NB4 (cell line): ENCODE measurements at places on chromosomes 1 and 21.

DNA sequence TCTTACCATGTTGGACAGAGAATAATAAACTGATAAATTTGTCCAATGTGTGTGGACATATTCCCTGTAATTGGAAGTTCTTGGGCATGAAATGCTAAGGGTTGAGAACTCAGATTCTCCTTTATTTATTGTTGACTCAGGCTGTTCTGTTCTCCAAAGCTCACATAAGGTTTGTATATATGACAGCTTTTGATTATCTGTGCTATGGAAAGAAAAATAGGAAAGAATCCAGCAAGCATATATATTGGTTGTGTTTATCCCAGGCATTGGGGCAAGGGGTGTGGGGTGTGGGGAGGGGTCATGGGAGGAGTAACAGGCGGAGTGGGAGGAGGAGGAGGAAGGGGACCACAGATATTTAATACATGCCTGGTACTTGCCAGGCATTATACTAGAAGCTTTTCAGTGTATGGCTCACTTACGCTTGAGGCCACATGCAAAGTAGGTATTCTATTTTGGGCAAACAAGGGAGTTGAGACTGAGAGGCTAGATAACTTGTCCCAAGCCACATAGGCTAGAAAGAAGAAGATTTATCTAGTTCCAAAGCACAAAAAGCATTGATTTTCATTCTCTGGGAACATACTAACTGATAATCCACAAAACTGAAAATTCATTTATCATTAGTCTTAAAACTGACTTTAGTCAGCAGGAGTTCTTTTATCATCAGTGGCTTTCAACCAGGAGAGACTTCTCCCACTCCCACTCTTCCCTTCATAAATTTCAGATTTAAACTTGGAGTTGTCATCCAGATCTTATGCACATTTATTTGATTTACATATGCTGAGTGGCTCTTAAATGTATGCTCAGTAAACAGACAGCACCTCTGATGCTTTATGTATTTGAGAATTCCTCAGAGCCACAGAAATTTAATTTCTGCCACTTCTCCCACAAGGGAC, 27.2 kb downstream of the NGF start:
- DNase-seq = no peak

- DNase-seq = no peak
Observed at GRCh38 chr1:231919239-231919885, 292.8 kb downstream of the DISC1 start.

DNA sequence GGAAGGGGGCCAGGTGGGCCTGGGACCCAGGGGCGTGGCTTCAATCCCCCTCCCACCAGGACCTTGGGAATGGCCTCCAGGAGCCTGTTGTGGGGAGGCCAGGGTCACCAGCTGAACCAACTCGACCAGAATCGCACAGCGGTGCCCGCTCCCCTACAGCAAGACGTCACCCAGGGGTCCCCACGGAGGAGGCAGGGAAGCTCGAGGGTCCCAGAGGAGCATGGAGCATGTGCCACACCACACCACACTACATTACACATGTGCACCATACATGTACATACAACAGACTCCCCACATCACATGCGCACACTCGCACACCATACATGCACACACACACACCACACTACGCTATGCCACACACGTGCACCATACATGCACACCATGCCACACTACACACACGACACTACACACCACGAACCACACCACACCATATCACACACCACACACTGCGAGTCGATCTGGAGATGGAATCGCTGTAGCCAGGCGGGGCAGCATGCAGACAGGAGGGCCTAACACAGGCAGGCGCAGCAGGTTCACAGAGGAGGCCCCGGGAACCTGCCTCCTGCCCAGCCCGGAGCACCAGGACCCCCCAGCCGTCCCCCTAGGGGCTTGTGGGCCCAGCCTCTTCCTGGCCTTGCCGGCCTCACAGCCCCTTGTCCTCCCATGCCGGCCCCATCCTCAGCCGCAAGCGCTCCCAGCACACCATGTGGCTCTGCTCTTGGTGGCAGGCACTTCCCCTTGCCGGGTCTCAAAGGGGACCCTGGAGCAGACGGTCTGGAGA, 596 bp downstream of the ITGB2 start:
- peak; percentile 87 for DNase-seq

DNA sequence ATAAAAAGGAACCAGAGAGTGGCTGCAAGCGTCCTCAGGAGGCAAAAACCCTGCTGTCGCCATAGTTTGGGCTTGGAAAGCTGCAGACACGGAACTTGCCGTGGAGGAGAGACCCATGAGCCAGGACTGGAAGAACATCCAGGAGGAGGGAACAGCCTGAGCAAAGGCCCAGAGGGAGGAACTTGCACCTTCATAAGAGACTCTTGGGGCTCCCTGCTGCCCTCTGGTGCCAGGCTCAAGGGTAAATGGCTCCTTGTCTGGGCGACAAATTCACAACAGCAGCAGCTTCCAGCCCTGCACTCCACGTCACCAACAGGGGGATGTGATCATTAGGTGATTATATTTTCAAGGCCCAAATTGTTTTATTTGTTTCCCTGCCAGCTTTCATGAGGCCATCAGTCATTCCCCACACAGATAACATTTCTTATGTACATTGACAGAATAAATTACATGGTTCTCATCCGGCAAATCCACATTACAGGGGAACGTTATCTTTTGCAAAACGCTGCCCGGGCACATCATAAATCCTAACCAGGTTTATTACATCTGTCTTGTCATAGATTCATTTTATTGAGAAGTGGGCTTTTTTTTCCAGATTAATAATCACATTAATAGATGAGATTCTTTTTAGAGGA, 143.0 kb upstream of the GRIK3 start:
- peak; percentile 63 for DNase-seq

DNA sequence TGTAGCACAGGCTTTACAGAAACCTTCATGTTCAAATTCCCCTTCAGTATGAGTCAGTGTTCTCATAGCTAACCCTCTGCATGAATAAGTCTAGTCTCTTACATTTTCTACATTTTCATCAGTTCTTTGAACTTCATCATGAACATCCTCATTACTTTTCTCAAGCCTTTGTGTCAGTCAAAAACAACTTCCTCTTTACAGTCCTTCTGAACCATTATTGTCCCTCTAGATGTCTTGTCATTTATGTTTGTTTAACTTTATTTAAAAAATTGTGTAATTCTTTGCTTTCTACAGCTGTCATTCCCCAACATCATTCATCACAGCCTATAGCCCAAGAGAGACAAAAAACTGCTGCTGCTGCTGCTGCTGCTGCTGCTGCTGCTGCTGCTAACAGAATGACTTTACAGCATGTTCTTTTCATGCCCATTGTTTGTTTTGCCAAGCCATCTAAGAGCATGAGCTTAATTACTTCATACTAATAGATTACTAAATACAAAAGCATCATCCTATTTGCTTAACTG, 133.1 kb downstream of the LRRC40 start:
- DNase-seq = peak; percentile 2

- no peak for DNase-seq
Observed at GRCh38 chr21:46598581-46599572, 6.0 kb downstream of the S100B start.

- peak; percentile 71 for DNase-seq
Observed at GRCh38 chr21:34693192-34693810, 24.5 kb downstream of the CLIC6 start.

GRCh38 chr21:44885615-44886014, 12.1 kb upstream of the PTTG1IP start:
- no peak for DNase-seq

GRCh38 chr21:16563795-16564194, 834.0 kb downstream of the USP25 start:
- no peak for DNase-seq

DNA sequence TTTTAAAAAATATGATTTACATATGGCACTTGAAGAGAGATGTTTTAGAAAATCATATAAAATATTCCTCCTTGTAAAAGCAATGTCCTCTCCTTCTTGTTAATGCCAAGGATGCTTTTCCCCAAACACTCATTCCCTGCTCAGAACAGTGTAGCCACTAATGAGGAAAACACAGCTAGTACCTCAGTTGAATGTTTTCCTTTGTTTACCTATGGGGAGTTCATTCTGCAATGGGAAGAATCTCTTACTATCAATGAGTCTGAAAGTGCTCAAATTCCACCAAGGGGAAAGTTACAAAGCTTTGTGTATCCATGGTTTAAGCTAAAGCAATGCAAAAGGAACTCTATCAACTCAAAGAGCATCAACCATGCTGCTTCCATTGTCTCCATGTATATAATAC, 221.9 kb upstream of the ADGRL2 start:
- no peak for DNase-seq

GRCh38 chr21:44478124-44478800, 23.0 kb downstream of the LRRC3 start:
- peak; percentile 33 for DNase-seq

- DNase-seq = no peak
Observed at GRCh38 chr1:12542138-12542465, 75.9 kb downstream of the DHRS3 start.

DNA sequence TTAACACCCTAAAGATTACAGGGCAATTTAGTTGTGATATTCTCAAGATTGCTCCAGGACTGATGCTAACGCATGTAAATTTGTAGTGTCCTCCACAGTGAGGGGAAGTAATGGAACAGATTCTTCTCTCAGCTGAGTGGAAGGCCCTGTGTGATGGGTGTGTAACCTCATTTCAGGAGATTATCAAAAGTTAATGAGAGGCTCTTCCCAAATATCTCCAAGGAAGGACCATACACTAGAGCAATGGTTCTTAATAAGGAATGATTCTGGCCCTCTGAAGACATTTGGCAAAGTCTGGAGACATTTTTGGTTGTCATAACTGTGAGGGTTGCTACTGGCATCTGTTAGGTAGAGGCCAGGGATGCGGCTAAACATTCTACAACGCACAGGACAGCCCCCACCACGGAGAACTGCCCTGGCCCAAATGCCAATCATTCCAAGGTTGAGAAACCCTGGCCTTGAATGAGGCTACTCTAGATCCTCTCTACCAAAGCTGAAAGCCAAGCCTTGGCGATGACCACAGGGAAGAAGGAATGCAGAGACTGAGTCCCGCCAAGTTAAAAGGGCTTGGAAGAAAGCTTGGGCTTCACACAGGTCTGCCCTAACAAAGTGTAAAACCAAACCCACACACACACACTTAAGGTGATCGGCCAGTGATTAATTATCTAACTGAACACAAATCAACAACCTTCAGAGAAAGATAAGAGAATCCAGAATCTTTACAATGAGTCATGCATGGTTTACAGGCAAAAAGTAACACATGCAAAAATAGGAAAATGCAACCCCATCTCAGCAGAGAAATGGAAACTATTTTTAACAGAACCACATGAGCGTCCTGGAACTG, 135.8 kb downstream of the SYF2 start:
- DNase-seq = no peak

DNA sequence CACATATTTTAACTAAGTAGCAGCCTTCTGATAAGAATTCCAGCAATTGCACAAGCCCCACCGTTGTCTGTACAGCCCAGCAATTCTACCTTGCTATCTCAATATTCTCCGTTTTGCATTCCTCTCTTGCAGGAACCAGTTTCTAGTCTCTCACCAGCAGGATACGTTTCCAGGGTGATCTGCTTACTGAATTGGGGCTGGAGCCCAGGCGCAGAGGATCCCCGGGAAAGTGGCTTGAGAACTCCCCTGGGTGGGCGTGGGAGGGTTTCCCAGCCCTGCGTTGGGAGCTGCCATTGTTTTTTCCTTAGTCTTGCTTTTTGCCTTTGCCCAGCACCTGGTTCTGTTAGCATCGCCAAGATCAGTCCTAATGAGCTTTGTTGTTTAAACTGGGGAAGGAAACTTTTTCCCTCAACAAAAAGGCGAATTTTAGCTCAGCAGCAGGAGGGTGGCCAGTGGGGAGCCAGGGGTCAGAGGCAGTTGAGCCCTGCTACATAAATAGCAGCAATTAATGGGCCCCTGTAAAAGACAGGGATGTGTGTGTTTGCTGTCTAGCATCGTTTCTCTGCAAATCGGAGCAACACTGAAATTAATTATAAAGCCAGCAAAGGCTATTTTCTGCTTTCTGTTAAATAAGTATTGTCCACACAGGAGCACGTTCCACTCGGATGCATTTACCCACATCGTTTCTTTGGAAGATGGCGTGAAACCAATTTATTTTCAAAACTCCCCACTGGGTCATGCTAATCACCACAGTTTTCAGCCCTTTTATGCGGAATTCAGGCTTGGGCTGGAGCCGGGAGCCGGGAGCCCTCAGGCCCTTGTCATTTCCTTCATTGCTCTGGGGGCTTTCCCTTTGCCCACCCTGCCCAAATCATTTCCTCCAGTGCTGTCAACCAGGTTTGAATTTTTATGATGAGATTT, 36.6 kb downstream of the HUNK start:
- DNase-seq = no peak

DNA sequence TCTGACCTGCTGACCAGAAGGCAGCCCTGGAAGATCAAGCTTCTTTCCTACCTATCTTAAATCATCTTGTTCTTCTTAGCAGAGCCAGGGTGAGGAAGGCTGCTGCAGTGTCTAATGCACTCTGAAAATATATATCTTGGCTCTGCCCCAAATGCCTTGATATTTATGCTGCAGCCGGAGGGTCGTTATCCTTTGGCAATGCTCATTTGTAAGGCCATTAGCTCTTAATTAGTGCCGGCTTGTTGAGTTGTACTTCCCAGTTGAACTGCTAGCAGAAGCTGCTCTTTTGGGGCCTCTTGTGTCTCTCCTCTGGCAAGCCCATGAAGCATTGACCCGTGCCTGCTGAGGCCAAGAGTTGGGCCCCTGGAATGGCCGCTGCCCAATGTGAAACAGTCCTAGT, 4.2 kb upstream of the GNL2 start:
- DNase-seq = no peak

DNA sequence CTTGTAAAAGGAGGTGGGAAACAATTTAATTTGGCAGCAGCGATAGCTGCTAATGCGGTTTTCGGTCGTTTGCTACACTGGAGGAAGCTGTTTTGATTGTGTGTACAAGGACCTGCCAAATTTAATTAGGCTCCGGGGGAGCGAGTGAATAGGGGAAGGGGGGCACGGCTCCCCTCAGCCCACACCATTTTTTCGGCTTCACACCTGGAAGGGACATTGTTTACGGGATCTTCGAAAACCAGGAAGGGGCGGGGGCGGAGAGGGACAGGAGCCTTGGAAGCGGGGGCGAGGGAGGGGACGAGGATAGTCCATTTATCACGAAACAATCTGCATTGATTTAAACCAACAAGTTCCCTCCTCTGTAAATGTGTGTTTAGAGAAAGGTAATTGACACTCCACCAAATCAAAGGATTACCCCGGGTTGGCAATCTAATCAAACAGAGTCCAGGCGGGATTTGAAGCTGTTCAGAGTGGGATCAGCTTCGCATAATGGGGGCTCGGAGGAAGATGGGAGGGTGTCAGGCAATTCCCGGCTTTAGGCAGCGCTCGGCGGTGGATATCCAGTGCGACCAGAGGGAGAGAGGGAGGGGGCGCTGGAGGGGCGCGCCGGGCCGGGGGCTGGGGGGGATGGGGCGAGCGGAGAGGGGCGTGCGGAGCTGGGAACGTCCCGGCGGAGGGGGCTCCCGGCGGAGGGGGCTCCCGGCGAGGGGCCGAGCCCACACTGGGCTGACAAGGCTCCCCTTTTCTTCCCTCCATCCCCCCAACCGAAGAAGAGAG, 9.8 kb downstream of the PAX7 start:
- no peak for DNase-seq
